ENCODE measurements at places on chromosomes 7 and 10.

GRCh38 chr7:128076196-128076795 is 45.1 kb upstream of the LRRC4 start:
- no peak for DNase-seq

DNA sequence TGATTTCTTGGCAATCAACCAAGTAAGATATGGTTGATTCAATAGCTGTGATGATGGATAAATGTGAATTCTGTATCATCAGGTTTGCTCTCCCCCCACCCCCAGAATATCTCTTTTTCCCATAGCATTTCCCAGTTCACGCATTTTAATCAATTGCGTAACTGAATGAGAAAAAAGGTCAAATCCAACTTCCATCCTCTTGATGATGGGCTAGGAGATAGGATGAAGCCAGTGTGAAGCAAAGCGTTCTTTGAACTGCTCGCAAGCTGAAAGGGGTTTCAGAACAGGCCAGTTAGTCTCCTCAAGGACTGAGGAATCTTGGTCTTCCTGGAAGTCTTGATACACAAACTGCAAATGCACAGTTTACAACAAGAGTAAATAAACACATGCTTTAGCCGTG is 94.5 kb upstream of the ARMC3 start:
- DNase-seq, result no peak

GRCh38 chr10:58991856-58992255 is 184.6 kb upstream of the PHYHIPL start:
- no peak for DNase-seq

GRCh38 chr10:122388287-122388997 is 13.9 kb downstream of the PLEKHA1 start:
- DNase-seq, result no peak

GRCh38 chr10:124071141-124071540 is 22.3 kb downstream of the CHST15 start:
- DNase-seq, result no peak

DNA sequence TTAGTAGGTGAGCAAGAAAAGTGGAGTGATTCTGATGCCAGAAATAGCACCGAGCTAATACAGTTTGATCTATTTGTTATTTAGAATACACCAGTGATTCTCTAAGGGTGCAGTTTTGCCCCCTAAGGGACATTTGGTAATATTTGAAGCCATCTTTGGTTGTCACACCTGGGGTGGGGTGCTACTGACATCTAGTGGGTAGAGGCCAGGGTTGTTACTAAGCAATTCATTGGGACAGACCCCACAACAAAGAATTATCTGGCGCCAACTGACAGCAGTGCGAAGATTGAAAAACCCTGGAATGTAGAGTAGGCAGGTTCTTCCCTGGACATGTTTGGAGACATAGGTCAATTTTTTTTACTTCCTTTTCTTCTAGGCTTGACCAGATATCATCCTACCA is 14.6 kb downstream of the PALS2 start:
- no peak for DNase-seq

- DNase-seq, result no peak
These were observed 725.1 kb downstream of the GRID1 start for GRCh38 chr10:85641479-85642009.

DNA sequence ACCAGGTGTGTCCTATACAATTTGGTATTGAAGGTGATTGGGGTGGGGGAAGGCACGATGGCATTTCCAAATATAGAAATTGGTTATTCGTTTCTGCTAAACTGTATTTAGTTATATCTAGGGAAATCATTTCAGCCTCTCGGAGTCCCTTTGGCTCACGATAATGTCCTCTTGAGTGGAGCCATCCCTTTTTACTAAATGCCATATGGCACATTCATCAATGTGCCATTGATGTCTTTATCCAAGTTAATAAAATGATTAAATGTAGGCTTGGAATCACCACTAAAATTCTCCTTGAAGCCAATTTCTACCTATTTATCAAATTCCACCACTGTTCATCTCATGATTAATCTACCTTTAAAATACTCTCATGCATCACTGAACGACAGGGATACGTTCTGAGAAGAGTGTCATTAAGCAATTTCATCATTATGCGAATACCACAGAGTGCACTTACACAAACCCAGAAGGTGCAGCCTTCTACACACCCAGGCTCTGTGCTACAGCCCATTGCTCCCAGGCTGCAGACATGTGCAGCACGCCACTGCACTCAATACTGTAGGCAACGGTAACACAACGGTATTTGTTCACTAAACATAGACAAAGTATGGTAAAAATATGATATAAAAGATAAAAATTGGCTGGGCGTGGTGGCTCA is 219.2 kb upstream of the C7orf33 start:
- no peak for DNase-seq

- DNase-seq, result no peak
These were observed 640 bp upstream of the ZNF425 start for GRCh38 chr7:149126662-149127266.

GRCh38 chr10:110389255-110389654 is 84.5 kb upstream of the SMNDC1 start:
- DNase-seq, result no peak

DNA sequence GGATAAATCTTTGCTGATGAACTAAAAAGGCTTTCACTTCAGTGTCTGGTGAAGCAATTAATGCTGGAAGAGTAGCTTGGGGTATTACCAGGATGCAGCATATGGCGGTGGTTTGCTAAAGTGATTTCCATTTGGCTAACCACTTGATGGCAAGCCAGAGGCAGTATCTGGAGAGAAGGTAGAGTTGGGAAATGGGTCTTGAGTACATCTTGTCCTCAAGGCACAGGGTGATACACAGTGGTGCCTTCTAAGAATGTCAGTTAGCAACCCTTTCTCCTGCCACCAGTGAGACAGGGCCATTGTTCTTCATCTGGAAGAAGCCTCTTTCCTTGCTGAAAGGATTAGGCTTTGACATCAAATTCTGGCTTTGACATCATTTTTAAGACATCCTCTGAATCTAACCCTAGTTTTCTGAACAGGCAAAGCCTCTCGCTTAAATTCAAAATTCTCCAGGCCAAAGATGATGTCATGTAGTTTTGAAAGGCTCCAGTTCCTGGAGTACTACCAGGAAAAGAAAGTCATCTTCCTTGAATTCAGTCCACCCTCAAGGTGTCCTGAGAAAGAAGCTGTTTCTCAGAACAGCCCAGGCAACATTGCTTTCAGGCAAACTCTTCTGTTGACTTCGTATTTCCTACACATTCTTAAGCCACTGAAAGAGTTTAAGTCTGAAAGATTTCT is 162.4 kb downstream of the ARID5B start:
- no peak for DNase-seq

- DNase-seq, result no peak
These were observed 142.8 kb upstream of the MBL2 start for GRCh38 chr10:52915391-52915790.

GRCh38 chr7:116546916-116547315 is 22.1 kb downstream of the CAV1 start:
- DNase-seq, result no peak

GRCh38 chr10:93068411-93069244 is 5.1 kb upstream of the CYP26A1 start:
- no peak for DNase-seq

DNA sequence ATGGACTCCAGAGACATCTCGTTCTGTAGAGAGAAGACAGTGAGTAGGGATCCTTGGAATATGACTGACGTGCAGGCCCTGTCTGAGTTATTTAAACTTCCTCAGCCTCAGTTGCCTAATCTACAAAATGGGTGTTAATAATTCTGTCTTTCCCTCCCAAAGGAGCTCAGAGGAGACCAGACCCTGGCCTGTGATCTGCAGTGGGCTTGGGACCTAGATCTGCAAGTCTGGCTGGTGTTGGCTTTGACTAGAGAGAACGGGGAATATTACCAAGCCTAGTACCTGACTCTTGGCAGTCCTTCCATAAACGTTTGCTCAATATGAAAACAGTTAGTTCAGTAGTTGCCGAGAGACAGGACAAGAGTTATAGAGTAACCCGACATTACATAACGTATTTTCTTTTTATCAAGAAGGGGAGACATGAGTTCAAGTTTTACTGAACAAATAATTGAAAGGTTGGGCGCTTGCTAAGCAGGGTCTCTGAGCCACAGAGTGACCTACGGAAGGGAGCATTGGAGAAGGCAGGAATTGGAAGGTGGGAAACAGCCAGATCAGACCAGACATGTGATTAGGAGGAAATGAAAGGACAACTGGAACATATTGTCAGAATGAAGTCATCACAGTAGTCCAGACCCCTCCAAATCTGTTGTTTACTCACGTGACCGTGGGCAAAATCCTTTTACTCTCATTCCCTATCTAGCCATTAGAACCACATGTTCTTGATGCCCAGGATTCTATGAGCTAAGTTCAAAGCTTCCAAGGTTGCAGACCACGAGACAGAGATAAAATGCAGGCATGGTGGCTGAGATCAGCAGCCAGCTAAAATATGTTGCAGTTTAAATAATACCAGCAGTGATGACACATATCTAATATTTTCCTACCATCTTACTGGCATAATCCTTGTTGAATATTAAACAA is 10.9 kb upstream of the CYP3A4 start:
- no peak for DNase-seq

- DNase-seq, result no peak
These were observed 49.2 kb downstream of the GSDME start for GRCh38 chr7:24707988-24708615.

- DNase-seq, result no peak
These were observed 2.6 kb downstream of the HYCC1 start for GRCh38 chr7:23011222-23011924.

DNA sequence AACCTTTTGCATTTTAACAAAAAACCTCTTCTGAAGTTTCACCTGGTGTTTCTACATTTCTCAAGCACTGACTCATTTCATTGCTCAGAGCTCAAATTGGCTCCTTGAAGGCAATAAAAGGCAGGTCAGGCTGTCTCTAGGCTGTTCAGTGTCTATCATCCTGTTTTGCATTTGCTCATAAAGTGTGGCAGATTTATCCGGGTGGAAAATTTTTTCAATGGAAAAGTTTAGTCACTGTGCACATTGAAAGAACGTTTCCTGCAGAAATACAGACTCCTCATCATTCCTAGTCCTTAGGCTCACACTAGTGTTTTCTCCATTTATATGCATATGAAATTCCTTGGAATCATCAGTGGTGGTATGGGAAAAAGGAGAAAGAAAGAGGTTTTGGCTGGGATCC is 114.2 kb upstream of the DGKB start:
- no peak for DNase-seq

DNA sequence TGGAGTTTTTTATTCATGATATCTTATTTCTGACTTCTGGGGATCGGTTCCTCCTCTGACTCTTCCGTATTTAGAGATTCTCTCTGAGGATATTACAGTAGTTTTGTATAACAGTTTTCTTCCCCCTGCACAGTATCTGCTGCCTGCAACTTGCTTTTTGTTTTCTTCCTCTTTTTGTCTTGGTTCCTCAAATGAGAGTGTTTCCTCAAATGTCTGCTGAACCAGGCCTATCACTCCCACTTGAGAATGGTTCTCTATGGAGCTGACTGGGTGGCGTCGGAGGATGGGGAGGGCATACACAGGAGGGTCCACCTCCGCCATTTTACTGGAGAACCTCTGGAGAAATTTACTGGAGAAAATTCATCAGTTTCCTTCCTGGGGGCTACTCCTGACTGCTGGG is 27.7 kb downstream of the ARHGAP22 start:
- DNase-seq, result no peak

DNA sequence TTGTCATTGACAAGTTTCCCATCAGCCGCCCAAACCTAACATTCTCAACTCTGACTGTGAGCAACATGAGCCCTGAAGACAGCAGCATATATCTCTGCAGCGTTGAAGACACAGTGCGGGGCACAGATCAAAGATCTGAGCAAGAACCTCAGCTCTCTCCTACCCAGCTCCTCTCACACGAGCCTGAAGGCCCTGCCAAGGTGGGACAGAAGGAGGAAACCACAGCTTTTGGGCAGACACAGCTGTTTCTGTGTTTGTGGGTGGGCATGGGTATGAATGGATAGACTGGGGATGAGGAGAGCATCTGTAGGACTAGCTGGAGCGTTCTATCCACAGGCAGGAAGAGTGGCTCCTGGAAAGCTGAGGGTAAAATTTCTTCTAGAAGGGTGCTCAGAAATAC is 8.5 kb upstream of the PRSS1 start:
- DNase-seq, result no peak

DNA sequence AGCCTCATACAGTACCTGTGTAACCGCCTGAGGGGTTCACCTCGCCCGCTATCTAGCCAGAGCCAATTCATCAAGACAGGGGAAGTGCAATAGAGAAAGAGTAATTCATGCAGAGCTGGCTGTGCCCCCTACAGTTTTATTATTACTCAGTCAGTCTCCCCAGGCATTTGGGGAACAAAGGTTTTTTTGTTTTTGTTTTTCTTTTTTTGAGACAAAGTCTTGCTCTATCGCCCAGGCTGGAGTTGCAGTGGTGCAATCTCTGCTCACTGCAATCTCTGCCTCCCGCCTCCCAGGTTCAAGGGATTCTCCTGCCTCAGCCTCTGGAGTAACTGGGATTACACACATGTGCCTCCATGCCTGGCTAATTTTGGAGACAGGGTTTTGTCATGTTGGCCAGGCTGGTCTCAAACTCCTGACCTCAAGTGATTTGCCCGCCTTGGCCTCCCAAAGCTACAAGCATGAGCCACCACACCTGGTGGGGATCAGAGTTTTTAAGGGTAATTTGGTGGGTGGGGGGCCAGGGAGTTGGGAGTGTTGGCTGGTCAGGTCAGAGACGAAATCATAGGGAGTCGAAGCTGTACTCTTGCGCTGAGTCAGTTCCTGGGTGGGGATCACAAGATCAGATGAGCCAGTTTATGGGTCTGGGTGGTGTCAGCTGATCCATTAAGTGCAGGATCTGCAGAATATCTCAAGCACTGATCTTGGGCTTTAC is 116.5 kb downstream of the MARCHF5 start:
- DNase-seq, result no peak

- no peak for DNase-seq
These were observed 258.7 kb downstream of the CCDC3 start for GRCh38 chr10:12742771-12743170.

- DNase-seq, result no peak
These were observed 835 bp upstream of the DGKI start for GRCh38 chr7:137847568-137848050.

DNA sequence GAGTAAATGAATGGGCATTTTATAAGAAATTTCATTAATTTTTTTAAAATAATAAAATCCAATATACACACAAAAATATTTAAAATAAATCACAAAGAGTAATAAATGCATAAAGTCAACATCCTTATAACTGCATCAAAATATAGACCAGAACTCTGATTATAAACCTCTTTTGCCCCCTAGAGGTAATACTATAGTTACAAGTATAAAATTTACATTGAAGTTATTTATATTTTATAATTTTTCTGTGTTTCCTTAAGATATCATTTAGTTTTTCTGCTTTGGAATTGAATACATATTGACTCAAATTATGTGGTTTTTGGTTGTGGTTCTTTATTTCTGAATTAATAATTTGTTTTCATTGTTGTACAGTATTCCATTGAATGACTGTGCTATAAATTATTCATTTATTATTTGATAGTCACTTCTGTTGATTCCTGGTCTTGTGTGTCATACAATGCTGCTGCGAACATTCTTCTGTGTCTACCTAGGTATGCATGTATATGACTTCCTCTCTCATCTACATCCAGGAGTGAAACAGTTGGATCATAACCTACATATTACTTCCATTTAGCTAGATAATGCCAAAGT is 673.6 kb downstream of the IPMK start:
- no peak for DNase-seq

- DNase-seq, result no peak
These were observed 4.7 kb downstream of the EEPD1 start for GRCh38 chr7:36157527-36158320.

Data from esophagus squamous epithelium (tissue), 5 donors.